ENCODE measurements at places on chromosomes 6 and 20. TPM values are rescaled to one million over a fixed set of nuclear protein-coding genes. Genes with fewer than 3 reads are reported as not detected.

- no peak overlapping the region for H3K27ac ChIP-seq
- no peak overlapping the region for H3K4me3 ChIP-seq
- H3K4me1 ChIP-seq = no peaks in the 10 kb centered on the region
- no peak for DNase-seq
- H3K27me3 ChIP-seq = no peaks in the 10 kb centered on the region
Observed at GRCh38 chr6:30399390-30400058, 54.6 kb downstream of the RPP21 start.

The PRL gene
- total RNA-seq = not detected

- peak overlapping the region; percentile 98 for H3K4me3 ChIP-seq
- H3K4me1 ChIP-seq = peaks cover 2% of the 10 kb centered on the region
Observed at GRCh38 chr20:17571153-17571527, 1.3 kb downstream of the DSTN start.

- no peak overlapping the region for H3K27ac ChIP-seq
- DNase-seq = no peak
- H3K27me3 ChIP-seq = no peaks in the 10 kb centered on the region
- no peaks in the 10 kb centered on the region for H3K36me3 ChIP-seq
- H3K4me1 ChIP-seq = no peaks in the 10 kb centered on the region
- no peak overlapping the region for H3K4me3 ChIP-seq
Observed at GRCh38 chr6:157715728-157716164, 107.3 kb upstream of the SNX9 start.

All from aorta (tissue), 5 donors.